ENCODE measurements at places on chromosomes 3 and 15.

GRCh38 chr3:66602237-66602636, 101.4 kb upstream of the LRIG1 start:
- no peak for DNase-seq

DNA sequence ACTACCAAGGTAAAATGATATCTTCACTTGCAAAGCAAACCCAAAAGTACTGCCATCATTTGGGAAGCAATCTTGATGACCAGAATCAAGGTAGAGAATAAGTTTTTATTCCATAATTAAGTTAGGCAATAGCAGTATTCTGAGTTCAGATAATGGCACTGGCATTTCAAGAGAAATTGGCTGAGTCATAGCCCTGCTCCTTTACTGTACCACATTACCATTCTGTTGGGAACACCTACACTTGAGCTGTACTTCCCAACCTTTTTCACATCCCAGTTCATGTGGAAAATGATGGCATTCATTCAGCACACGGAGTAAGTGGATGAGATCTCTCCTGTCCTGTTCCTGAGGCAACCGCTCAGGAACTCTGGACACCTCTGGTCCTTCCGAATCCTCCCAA, 311.6 kb upstream of the TPRG1 start:
- no peak for DNase-seq

DNA sequence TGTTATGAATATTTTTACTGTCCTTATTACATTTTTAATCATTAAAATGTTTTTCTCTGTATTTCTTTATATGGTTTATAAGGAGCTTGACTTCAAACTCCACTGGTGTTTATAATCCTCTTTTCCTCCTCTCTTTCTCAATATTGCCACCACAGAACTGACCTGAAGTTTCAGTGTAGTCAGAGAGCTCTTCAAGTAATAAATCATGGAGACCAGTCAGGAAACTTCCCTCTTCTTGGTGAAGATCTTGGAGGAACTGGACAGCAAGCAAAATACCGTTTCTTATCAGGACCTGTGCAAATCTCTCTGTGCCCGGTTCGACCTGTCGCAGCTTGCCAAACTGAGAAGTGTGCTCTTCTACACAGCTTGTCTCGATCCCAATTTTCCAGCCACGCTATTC, 23.8 kb downstream of the MINAR1 start:
- no peak for DNase-seq

- peak; percentile 60 for DNase-seq
Measured at GRCh38 chr15:89362203-89363101, 27.8 kb upstream of the POLG start.

DNA sequence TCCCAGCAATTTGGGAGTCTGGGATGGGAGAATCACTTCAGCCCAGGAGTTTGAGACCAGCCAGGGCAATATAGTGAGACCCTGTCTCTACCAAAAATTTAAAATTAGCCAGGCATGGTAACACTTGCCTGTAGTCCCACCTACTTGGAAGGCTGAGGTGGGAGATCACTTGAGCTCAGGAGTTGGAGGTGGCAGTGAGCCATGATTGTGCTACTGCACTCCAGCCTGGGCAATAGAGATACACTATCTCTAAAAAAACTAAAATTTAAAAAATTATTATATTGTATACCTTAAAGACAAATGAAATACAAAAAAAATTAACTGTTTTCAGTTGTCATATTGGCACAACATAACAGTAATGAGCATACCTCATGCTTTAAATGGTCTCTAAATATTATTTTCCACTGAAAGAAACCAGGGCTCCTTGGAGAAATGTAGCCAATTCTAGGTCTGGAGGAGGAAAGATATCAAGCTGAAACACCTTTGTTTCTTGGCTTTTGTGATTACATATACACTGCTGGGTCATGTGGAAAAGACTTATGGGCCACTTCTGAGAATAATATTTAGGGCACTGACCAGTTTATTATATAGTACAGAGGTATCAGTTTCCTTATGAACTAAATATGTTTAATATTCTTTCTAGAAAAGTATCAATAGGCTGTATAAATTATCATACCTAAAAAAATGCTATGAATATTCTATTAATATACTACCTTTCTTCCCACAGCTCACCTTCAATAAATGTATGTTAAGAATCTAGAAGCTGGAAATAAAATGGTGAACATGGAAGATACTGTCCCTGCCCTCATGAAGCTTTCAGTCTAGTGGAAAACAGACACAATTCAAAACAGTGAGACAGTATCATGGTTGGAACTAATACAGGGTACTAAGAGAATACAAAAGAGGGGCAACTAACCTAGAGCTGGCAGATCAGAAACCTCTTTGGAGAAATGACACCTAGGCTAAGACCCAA, 119.5 kb downstream of the TMCC1 start:
- DNase-seq: no peak

DNA sequence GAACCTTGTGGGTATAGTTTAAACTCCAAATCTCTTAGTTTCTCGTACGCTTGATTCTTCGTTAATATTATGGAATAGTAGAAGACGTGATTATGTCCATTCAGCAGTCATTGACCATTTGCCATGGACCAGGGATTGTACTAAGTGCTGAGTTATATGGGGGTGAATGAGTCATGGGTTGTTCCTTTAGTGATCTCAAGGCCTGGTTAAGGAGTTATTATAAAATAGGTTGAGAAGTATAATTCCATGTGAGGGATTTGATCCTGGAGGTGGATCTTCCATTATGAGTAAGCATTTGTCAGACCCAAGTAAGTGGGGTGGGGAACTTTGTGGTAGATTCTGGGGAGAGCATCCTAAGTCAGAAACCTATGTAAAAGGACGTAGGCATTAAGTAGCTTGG, 15.4 kb downstream of the NR2C2 start:
- DNase-seq: no peak

DNA sequence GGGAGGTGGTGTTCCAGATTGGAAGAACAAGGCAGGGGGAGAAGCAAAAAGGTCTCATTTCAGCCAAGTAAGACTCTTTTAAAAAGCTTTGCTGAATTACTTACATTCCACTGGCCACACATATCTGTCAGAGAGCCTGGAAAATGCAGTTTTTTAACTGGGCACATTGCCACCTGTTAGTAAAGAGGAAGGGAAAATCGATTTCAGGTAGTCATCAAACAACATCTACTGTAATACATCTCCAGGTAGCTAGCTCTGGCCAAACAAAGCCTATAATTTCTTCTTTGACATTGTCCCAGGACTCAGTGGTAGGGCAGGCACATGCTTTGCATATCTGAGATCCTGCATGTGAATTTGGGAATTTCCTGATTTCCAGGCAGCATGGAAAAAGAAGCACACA, 480.7 kb upstream of the SUCLG2 start:
- DNase-seq: no peak

- DNase-seq: peak; percentile 25
Measured at GRCh38 chr3:38655708-38656300, 6.3 kb upstream of the SCN5A start.

- DNase-seq: peak; percentile 25
Measured at GRCh38 chr3:153026026-153026425, 136.0 kb upstream of the RAP2B start.

DNA sequence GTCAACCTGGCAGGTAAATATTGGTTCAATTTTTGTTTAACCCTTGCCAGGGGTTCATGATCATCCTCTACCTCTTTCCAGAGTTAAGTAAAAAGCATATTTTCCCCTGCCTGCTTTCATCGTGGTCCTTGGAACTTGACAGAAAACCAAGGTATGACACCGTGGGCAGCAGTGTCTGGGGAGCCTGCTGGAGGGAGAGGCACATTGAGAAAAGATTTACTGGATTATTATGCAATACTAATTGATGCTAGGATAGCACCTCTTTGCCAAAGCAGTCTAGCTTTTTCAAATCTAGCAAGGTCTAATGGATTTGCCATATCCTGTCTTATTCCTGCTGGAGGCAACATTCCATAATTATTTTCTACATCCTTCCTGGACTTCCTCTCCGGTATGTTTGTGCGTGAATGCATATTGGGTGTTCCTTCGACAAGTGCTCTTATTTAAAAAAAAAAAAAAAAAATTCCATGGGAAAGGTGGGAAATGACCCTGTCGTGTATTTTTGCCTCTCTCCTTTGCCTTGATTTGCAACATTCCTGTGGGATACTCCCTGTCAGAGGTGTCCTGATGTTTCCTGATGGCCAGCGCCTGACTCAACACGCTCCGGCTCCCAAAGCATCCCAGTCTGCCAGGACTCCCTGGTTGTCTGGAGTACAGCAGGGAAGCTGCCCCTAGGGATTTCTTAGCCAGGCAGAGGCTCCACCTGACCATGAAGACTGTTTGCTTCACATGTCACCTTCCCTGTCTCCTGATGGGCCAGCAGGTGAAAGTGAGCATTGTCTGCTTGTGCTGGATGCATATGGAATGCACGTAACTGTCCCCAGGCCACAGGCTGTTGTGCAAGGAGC, 6.3 kb downstream of the BHLHE40 start:
- DNase-seq: no peak

- no peak for DNase-seq
Measured at GRCh38 chr3:43531835-43532234, 90.0 kb downstream of the ANO10 start.

DNA sequence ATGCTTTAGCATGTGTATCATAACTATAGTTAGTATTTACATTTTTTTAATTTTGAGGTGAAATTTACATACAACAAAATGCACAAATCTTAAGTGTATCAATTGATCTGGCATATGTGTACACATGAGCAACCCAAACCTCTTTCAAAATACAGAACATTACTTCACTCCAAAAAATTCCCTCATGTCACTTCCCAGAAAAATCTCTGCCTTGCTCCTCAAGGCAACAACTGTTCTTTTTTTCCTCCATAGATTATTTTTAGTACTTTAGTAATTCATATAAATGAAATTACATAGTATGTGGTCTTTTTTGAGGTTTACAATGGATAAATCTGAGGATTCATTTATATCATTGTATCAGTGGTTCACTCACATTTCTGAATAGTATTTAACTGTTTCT, 84.9 kb downstream of the TRIM42 start:
- DNase-seq: no peak

DNA sequence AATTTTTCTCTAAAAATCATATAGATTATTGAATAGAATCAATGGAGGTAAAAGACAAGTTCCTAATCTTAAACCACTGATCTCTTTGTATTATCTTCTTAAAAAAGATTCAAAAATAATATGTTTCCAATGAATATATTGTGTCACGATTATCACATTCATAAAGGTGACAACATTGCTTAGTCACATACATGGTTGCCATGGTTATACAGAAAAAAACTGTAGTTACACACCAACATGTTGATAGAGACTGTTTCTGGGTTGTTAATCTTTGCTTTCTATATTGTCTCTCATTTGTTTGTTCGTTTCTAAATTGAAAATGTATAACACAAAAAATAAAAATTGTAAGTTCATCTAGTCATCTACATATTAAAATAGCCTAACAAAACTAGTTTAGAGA, 376.0 kb upstream of the ALCAM start:
- DNase-seq: no peak

DNA sequence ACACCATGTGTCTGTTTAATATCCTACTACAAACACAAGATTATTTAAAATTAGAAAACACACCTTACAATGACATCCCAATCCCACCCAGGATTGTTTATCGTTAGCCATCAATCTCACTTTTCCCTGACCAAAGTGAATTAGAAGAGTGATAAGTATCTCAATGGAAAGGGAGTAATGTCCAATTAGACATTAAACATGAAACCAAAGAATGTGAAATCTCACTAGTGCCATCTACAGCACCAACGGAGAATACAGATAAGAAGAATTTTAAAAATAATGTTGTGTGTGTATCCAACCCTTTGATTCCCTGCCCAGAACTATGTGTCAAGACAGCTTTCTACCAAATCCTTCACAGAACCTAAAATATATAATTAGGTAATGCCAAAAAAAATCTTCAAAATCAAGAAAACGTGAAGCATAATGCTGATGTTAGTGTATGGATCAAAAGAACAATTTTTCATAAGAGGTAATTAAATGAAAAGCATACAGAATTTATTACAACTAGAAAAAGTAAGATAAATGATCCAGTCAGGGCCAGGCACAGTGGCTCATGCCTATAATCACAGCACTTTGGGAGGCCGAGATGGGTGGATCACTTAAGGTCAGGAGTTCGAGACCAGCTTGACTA, 64.2 kb downstream of the SCAPER start:
- DNase-seq: peak; percentile 31

- no peak for DNase-seq
Measured at GRCh38 chr15:27091270-27091940, 120.4 kb downstream of the GABRG3 start.

DNA sequence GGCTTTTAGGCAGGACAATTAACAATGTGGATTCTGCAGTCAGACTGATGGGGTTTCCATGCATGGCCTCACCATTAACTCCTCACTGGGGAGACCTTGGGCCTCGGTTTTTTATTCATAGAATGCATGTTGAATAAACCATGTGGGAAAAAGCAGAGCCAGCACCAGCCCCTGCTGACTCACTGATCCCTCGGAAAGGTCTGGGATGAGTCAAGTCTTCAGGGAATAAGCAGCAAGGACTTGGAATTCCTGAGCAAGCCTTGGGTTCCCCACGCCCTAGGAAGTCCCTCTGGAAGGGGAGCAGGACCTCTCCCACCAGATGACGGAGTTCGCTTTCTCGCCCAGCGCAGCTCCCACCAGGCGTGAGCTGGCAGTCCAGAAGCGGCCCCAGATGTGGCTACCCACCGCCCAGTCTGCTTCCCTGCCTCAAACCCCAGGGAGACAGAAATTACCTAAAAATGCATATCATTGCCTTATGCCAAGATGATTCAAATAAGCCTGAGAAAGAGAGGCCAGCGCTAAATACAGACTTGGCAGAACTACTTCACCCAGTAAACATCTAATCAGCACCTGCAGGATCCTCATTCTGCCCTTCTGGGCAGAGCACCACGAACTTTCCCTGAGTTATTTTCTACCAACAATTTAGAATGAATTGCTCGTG, 45.4 kb downstream of the BTD start:
- DNase-seq: no peak

DNA sequence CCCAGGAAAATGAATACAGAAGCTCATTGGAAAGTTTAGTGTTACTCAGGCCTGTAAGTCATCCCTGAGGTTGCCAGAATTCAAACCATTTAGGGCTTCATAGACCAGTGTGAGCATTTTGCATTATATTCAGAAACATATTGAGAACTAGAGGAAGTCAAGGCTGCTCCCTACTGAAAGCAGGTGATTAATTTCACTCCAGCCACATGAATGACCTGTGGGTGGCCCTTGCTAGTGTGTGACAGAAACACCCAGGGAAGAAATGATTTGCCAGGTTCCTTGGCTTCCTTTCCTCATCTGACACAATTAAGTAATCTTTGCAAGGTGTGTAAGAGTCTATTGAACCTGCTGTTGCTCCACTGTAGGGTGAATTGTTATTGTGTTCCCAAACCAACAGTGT, 61.8 kb downstream of the GAP43 start:
- DNase-seq: no peak

DNA sequence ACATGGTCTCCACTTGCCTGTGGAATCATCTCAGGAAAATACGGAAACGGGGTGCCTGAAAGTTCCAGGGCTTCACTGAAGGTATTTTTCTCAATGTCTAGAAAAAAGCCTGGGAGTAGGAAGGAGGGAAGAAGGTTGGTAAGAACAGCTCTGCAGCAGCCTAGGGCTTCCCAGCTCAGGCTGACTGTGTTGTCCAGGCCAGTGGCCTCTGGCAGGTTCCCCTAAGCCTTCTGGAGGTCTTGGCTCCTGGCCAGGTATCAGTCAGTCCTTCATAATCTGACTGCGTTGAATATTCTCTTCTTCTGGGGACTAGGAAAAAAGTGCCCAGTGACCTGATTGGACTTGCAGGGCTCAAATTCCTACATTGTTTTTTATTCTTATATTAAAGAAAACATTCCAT, 38.6 kb downstream of the SSR3 start:
- DNase-seq: peak; percentile 21

GRCh38 chr15:64141798-64142512, 9.6 kb upstream of the SNX22 start:
- DNase-seq: no peak

GRCh38 chr3:40313975-40314860, 4.7 kb downstream of the EIF1B start:
- no peak for DNase-seq
